ENCODE measurements at places on chromosomes 7 and 10.

DNA sequence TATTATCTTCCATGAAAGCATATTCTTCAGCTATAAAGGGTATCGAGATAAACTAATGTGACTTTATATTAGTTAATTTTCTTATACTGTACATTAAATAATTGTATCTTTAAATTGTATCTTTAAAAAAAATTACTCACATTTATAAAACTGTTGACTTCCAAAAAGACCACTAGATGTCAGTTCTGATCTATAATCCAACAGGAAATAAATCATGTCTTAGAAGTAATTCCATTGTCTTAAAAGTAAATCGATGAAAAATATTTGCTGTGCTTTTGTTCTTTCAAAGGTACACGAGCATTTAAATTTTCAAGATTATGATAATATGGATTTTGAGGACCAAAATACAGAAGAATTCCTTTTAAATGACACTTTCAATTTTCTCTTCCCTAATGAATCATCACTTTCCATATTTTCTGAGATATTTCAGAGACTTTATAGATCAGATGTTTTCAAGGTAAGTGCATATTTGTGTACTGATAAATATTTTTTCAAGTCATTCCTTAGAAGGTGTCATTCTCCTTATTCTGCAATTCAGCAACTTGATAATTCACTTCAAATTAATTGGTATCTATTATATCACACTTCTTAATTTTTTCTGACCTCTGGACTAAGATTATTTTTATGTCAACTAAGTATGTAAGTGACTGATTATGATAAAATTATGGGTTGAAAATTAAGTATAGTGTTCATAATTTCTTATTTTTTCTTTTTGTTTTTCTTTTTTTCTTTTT, 138.5 kb downstream of the CPED1 start:
- no peak for DNase-seq

DNA sequence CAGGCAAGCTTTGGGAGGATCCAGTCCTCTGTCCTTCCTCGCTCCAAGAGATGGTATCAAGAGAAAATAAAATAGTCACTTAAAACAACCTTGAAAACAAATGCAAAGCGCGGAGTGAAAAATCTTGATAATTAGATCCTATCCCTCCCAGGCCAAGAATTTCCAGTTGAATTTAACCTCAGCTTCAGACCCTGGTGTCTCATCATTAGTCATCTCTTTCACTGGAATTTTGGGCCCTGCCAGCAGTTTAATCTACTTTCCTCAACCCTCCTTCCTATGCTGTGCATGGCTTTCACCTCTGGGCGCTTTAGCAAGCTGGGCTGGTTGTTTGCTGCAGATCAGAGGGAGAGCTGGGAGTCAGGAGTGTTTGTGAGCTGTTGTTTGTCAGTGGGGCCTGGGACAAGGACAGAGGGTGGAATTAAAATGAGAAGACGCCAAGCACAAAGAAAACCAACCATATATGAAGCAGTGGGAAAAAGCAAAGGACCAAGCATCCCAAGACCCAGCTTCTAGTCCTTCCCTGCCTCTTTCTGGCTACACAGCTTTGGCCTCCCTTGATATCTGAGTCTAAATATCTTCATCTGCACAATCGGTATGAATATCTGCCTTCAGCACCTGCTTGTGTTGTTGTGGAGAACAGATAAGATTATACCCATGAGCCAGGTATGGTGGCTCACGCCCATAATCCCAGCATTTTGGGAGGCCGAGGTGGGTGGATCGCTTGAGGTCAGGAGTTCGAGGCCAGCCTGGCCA, 13.5 kb downstream of the MYOF start:
- no peak for DNase-seq

GRCh38 chr10:51397244-51397643, 302.2 kb downstream of the CSTF2T start:
- DNase-seq, result no peak

GRCh38 chr10:113354711-113355110, 198.1 kb upstream of the HABP2 start:
- DNase-seq, result no peak

- peak; percentile 53 for DNase-seq
These were observed 25.9 kb downstream of the CELF2 start for GRCh38 chr10:11043446-11044127.

DNA sequence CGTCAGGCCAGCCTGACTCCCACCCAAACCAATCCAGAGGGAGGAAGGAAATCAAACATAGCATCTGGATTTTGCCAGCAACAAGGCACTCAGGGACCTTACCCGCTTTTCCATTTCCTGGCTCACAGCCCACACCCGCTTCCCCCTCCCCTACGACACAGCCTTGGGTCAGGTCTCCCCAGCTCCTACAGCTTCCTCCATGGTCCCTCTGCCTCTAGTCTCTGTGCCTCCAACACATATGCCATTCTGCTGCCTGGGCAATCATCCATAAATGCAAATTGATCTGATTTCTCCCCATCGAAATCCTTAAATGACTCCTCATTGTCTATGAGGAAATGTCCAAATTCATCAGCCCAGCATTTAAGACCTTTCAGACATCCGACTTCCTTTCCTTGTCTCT, 53.2 kb upstream of the CUX1 start:
- no peak for DNase-seq

- DNase-seq, result no peak
These were observed at the start of gene DNAJC12 for GRCh38 chr10:67837541-67838314. TSS of gene DNAJC12 (minus strand) at chr10:67838188. CDS start at chr10:67838011, 177 bp downstream.

- DNase-seq, result no peak
These were observed 19.9 kb upstream of the SEC61G start for GRCh38 chr7:54778696-54779540.

- no peak for DNase-seq
These were observed 13.9 kb downstream of the TET1 start for GRCh38 chr10:68574051-68574450.

GRCh38 chr10:22453320-22453719, 108.0 kb downstream of the SPAG6 start:
- no peak for DNase-seq

- no peak for DNase-seq
These were observed 20.0 kb downstream of the SH3PXD2A start for GRCh38 chr10:103835096-103836050.

GRCh38 chr7:128833946-128834325, 3.7 kb downstream of the FLNC start:
- DNase-seq, result no peak

- DNase-seq, result no peak
These were observed 68.1 kb downstream of the BMPER start for GRCh38 chr7:33973231-33974015.

DNA sequence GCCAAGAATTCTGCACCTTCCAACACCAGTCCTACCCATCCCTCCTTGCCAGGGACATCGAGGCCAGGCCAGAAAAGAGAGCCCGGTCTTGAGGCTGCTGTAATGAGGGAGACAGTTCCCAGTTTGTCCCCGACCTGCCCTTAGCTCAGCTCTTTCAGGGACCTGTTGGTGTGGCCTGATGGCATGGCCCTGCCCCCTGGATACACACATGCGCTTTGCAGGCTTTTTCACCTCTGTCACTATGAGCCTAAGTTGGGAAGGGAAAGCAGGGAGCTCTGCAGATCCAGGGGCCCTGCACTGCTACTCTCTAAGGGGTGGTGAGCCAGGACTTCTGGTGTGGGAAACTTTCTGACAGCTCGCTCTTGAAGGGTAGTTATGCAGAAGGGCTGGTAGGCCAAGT, 2.1 kb downstream of the SCD start:
- no peak for DNase-seq
